ENCODE measurements at places on chromosomes 7 and 10.

DNA sequence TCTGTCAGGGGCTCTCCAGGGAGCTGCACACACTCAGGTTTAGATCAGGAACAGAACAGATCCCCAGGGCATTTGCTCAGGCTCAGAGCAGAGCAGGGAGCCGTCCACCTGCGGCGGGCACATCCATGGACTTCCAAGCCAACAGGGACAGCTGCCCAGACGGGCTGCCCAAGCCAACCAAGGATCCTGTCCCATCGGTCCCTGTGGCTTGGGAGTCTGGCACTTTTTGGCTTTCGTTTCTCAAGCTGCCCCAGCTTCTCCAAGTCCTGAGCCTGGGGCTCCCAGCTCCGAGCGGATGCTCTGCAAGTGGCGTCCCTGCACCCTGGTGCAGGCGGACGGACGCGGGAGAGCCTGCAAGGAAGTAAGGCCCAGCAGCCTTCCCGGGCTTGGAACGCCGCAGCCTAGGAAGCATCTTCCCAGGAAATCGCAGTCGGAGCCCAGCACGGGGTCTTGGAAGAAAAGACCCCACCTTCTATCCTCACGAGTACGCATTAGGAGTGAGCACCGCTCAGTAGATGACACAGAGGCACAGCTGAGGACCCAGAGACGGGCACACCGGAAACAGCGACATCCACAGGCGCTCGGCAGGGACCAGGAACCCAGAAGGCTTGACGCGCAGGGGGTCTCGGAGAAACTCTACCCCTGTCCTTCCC lies 6.0 kb downstream of the GPR146 start:
- DNase-seq = no peak

GRCh38 chr7:22025075-22025474 lies 79.4 kb upstream of the CDCA7L start:
- DNase-seq = no peak

GRCh38 chr10:121608469-121609190 lies 10.4 kb upstream of the FGFR2 start:
- peak; percentile 6 for DNase-seq

DNA sequence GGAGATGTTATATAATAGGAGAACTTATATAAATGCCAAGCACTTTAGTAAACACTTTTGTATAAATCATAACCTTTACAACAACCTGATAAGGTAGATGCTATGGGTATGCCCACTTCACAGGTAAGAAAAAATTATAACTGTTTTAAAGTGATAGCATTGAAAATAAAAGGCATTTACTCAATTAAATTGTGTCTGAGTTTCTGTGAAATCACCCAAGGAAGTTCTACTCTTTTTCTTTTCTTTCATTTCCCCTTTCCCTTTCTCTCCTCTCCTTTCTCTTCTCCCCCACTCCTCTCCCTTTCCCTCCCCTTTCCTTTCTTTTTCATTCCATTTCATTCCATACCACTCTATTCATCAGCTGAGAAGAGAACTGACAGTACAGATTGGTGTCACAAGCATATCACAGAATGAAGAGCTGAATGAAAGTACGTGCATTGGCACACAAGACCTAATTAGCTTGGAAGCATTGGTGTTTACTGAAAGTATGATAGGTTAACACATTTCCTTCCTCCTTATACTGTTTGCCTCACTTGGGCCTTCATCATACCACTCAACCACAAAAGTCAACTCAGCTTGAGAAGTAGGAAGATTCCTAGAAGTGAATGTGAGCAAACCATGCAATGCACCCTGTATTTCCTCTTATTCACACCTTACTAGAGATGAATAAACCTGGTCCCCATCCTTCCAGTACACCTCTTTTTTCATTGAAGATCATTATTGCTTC lies 117.9 kb upstream of the AGR3 start:
- no peak for DNase-seq

- no peak for DNase-seq
Measured at GRCh38 chr10:97842656-97843280, 6.9 kb upstream of the GOLGA7B start.

DNA sequence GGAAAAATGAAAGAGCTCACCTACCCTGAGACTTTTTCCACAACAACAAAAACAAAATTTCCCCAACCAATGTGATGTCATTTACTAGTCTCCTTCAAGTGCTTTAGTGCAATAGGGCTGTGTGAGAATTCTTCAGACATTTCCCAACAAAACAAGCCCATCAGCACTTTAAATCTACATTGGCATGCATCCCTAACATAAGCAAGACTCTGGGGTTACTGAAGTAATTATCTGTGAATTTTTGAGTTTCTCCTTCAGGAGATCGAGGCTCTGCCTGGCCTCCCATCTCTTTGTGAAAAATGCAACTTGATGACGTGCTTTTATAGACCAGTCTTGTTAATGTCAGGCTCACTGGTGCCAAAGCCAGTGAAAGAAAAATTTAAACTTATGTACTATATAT lies 255.6 kb downstream of the GFRA1 start:
- no peak for DNase-seq

GRCh38 chr7:87886875-87887274 lies 10.6 kb downstream of the DBF4 start:
- peak; percentile 37 for DNase-seq

DNA sequence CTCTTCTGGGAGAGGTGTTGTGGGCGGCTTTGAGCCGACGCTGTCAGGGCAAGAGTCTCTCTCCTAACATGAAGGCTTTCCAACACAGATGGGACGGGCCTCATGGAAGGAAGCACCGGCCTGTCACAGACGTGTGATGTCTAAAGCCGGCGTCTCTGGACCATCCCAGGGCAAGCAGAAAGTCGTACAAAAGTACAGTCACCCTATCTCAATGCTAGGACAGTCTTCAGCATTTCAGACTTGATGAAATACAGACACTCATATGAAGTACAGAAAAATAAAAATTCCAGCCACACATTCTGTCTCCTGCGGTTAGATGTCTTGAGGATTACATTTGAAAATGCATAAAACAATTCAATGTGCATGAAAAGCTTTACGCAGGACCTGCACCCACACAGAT lies 30.6 kb downstream of the CYP2W1 start:
- no peak for DNase-seq

DNA sequence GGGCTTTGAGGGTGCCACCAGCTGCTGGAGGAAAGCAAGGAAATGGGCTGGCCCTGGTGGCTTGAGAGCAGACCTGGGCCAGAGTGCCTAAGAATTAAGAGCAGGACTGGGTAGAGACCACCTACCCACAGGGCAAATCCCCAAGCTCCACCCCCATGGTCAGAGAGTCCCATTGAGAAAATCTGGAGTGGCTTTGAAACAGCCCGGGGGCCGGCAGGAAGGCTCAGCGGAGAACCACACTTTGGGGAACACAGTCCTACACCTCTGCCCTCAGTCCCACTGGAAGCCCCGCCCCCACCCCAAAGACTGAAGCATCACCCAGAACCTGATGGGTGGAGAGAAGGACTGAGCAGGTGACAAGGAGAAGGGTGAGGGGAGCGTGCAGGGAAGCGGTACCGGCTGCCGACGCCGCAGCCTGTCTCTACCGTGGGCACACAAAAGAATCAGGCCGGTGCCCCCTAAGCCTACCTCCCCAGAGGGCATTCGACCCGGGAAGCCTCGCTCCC lies 3.6 kb downstream of the SMARCD3 start:
- no peak for DNase-seq

DNA sequence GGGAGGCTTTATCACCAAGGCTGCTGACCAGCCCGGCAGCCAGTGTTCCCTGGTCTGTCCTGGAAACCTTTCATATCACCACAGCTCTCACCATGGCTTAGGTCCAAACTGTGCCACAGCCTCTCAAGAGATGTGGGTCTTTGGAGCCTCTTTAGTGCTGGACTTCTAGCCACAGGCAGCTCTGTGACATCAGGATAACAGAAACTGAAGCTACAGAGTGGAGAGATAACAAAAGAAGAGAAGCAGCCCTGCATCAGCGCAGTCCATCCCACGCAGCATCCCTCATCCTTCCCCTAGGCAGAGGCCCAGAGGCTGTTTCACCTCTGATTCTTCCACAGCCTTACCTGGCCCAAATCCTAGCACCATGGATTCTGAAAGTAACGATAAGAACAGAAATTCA lies 187.9 kb upstream of the KMT2E start:
- no peak for DNase-seq

DNA sequence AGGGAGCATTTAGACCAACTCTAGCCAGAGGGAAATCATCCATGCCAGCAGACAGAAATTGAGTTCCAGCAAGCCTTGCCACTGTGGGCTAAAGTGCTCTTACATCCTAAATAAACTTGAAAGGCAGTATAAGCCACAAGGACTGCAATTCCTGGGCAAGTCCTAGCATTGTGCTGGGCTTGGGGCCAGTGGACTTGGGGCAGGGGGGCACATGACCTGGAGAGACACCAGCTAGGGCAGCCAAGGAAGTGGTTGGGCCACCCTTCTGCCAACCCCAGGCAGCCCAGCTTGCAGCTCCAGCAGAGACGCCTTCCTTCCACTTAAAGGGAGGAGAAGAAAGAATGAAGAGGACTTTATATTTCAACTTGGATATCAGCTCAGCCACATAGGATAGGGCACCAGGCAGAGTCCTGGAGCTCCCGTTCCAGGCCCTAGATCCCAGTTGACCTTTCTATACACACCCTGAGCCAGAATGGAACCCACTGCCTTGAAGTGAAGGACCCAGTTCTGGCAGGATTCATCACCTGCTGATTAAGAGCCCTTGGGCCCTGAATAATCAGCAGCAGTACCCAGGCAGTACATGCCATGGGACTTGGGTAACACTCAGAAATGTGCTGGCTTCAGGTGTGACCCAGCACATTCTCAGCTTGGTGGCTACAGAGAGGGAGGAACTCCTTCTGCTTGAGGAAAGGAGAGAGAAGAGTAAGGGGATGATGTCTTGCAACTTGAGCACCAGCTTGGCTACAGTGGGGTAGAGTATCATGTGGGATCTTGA lies 153.0 kb downstream of the GNAI1 start:
- no peak for DNase-seq

DNA sequence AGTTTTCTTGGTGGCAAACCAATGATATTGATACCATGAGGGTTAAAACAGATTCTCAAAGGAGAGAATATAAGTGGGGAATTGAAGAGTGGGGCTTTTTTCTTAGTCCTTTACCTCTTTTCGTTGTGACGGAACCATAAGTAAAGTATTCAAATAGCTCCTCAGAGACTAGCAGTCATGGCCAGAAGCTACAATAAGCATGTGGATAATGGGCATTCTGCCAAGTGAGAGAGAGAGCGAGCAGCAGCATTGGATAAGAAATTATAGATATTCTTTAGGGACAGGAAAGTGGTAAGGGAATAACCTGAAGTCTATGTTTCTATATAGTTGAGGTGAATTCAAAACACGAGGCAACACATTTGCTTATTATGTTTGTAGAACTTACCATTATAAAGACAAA lies 235.1 kb downstream of the SEMA3E start:
- no peak for DNase-seq

- peak; percentile 96 for DNase-seq
Measured at GRCh38 chr10:7797582-7797981, 9.6 kb downstream of the ATP5F1C start.

- no peak for DNase-seq
Measured at GRCh38 chr7:99762680-99763327, 21.2 kb downstream of the CYP3A4 start.

DNA sequence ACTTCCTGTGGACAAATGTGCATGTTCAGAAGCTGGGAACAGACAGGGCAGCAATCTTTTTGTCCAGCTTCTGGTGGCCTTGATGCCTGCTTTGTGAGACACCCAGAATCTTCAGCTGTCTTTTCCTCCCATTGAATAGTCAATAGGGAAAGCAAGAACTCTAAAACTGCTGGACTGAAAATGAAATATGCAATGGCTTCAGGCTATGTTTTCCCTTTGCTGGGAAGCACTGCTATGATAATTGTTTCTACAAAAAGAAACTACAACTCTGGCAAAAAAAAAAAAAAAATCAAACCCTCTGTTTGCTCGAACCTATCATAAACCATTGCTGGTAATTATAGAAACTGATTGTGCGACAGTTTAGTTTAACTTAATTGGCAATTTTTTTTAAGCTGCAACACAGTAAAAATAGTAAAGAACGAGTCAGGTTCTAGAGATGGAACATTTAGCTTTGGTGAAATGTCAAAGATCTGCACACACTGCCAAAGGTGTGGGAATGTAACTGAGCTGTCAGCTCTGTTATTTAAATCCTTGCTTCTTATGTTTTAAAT lies 79.1 kb upstream of the NEUROD6 start:
- no peak for DNase-seq

GRCh38 chr7:479948-480499 lies 39.6 kb downstream of the PDGFA start:
- no peak for DNase-seq

GRCh38 chr7:9600974-9601373 lies 1167.6 kb downstream of the NXPH1 start:
- DNase-seq = no peak

DNA sequence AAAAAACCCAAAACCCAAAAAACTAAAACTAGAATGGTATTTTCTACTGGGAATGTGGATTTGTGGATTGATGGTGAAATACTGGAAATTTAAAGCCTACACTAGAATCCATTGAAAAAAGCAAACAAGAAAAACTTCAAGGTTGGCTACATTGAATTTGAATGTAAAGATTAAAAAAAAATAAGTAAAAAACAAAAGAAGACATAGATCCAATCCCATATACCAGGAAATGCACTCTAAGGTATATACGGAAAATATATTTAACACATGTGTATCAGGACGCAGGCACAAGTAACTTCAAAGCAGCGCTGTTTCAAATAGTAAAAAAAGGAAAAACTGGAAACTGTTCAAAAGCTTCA lies 754 bp upstream of the BBS9 start:
- no peak for DNase-seq

DNA sequence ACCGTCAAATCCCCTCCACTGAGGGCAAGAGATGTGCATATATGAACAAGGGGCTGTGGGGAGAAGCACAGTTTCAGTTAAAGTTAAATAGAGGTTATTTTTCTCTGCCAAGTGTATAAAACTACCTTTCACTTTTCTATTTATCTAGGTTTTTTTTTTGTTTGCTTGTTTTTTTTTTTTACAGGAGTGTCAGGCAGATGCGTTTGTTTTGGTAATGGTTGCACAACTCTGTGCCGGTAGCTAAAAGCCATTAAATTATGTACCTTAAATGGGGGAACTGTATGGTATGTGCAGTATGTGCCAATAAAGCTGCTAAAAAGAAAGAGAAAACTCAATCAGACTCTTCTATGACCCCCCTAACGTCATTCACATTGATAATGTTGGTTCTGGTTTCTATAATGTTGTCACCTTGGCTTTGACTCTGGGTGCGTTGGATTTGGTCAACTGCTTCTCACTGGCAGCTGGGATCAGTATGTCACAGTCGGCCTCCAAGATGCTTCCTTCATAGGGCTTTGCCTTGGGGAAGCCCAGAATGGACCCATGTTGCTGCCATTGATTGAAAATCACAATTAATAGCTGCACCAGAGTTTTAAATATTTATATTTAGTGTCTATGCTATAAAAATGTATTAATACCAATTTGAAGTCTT lies 34.2 kb downstream of the GLUD1 start:
- DNase-seq = no peak

- DNase-seq = no peak
Measured at GRCh38 chr7:132023466-132023865, 467.0 kb upstream of the PODXL start.

GRCh38 chr10:8520382-8520781 lies 465.9 kb downstream of the GATA3 start:
- DNase-seq = no peak

All from EL (cell line).